NCI-H526 treated with DMSO at 0.1 percent for 48 hours (cell line): ENCODE measurements at places on chromosomes 2 and 18.

GRCh38 chr2:98269830-98270229, 76.4 kb upstream of the CNGA3 start:
- no peak for DNase-seq

GRCh38 chr2:215711471-215712034, 275.7 kb upstream of the FN1 start:
- DNase-seq = no peak

DNA sequence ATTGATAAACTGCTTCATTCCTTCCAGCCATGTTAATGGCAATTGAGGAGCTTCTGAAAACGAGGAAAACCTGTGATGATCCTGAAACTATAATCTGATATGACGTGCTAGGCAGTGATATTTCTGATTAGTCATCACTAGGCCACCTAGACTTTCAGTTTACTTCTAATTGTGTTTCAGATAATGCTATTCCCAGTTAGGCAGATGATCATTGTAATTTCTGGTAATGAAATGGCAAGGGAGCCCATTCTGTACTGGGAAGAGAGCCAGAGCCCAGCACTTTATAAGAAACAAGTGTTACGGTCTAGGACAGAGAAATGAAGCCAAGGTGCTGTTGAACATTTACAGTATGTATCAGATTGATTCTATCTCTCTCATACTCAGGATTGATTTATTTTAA, 106.2 kb downstream of the CPO start:
- no peak for DNase-seq

- DNase-seq = no peak
These were observed 23.8 kb downstream of the THAP4 start for GRCh38 chr2:241613017-241613780.

DNA sequence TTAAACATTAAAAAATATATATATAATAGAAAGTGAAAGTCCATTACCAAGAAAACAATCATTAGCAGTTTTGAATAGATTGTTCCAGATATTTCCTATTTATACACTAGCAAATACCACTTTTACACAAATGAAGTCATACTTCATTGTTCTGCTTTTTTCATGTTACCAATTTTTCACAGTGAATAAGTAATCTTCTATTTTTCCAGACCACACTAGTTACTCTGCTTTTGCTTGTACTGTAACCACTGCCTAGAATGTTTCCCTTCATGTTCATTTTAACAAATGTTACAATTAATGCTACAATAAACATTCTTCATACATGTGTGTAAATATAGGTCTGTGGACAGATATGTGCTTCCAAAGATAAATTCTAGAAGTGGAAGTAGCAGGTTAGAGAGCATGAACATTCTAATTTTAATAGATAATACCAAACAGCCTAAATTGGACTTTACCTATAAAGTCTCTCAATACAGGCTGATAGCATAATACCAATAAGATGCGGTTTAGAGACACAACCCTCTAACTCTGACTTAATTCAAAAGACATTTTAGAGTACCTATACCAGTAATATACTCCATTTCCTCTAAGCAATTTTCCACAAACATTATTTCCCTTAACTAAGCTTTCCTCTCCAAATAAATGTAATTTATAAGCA, 17.0 kb downstream of the ITSN2 start:
- DNase-seq = no peak

DNA sequence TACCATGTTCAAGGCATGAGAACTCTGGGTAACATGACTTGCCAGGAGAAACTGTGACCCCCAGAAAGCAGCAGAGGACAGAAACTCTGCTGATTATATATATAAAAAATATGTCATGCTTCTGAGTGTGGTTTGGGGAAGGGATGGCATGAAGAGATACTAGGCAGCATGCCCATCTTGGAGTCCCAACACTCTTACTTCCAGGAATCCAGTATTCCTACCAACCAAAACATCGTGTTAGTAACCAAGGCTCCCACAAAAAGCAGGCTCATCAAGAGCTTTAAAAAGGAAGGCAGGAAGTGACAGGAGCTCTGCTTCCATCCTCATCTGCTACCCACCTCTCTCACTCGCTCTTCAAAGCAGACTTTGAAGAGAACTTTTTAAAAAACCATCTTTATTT, 31.6 kb upstream of the TWIST2 start:
- DNase-seq = no peak
